ENCODE measurements at places on chromosomes 7 and 10.

GRCh38 chr7:19713676-19714075 is 4.8 kb upstream of the POLR1F start:
- DNase-seq = peak; percentile 7

DNA sequence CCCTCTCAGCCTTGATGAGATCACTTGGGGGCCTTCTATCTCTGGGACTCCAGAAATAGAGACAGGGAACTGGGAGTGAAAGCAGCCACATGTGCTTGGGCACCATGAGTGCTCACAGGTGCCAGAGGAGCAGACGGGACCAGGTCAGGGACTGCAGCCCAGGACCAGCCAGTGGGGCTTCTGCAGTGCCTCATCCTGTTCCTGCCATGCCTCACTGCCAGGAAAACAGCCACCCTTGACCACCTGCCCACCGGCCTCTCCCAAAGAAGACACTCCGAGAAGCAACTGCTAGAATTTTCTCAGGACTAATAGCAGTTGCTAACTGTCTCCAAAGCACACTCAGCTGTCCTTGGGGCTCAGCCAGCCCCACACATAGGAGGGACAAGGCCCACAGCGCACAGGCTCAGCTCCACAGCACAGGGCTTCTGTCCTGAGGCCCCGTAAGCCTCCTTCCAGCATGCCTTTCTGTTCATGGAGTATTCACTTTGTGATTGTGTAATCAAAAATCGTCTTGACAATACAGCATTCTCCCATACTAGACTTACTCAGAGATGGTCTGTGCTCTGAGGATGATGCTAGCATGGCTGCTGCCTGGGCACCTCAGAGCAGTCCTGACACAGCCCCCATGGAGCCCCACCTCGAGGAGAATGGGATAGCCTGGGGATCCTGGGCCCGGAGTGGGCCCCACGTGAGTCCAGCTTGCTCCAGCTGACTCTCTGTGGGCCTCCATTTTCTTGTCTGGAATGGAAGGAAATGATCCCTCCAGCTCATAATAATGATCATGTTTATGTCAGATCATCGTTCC is 115.7 kb upstream of the RET start:
- no peak for DNase-seq

DNA sequence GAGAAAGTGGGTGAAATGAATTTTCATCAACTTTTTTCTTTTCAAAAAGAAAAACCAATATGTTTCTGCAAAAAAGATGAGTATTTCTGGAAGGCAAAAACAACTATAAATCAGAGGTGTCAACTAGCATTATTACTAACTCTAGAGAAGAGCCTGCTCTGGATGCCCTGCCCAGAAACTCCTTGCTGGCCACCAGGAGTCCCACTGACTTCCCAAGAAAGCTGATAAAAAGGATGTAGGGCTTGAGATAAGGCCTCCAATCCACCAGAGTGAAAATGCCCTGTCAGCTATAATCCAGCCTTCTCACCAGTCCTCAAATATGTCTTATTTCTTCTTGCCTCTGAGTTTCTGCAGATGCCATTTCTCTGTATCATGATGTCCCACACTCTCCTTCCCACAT is 16.7 kb upstream of the FZD1 start:
- DNase-seq = no peak

DNA sequence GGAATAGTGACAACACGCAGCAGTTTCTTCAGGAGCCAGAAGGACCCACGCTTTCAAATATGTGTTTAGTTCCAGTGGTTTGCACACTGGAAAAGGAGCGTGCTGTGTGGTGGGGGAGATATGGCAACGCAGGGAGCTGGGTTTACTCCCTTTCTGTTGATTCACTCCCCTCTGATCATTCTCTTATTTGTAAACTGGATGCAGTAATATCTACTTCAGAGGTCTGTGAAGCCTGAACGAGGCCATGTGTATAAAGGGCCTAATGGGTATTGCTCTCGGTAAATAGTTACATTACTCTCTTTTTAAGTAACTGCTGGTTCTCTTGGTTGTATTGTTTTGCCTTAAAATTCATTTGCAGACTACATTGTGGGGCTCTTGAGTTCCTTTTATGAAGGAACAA is 19.2 kb downstream of the RBM17 start:
- DNase-seq = no peak

DNA sequence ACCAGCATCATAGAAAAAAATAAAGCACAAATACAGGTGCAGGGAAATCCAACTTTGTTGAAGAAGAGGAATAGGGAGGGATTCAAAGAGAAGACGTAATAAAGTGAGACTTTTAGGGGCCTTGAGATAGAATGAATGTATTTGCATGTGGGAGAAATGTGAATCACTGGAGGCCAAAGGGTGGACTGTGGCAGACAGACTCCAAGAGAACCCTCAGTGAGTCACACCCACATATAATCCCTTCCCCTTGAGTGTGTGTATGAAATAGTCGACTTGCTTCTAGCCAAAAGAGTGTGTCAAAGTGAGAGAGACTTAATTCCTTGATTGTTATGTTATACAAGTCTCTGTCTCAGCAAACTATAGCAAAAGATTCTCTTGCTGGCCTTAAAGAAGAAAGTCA is 101.3 kb upstream of the GHITM start:
- DNase-seq = no peak

- no peak for DNase-seq
Measured at GRCh38 chr10:77463967-77464745, 173.5 kb downstream of the KCNMA1 start.

GRCh38 chr10:59719374-59719773 is 9.7 kb upstream of the SLC16A9 start:
- DNase-seq = no peak

- DNase-seq = no peak
Measured at GRCh38 chr7:86937363-86937878, 122.0 kb downstream of the ELAPOR2 start.

DNA sequence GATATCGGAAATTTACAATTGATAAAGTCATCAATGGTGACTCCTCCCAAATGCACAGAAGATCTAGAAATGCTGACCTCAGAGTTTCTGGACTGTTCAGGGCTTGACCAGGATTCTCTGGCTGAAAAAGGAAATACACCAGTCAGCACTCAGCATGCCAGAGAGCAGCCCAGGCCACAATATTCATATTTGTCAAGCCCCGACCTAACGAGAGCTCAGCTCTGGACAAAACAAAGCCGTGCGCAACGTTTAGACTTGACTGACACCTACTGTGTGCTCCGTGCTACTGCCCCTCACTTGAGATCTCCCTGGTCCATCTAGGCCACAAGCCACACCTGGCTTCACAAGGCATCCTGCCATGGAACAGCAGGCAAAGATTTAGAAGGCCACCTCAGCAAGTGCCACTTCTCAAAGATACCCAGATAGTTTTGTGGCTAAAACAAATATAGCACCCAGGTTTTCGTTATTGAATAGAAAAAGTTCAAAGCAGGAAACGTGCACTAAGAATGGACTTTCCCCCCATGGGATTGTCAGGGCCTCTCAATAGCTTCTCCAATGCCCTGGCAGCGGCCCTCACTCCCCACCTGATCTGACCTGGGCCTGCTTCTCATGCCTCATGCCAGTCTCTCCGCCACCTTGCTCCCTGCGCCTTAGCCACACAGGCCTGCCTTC is 218.3 kb downstream of the FAM107B start:
- no peak for DNase-seq

DNA sequence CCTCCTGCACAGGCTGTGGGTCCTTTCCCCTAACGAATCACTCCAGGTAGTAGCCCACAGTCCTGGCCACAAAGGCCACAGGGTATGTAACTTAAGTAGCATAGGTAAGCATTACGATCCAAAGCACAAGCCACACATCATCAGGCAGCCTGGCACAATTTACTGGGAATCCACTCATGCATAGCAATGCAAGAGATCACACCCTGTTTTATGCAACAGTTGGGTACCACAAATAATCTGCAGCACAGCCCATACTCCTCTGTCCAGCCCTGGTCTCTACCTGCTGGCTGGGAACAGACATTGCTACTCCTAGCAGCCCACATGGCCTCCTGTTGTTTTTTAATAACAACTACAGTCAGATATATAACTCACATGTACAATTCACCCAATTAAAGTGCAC is 34.3 kb downstream of the SRPK2 start:
- DNase-seq = no peak

DNA sequence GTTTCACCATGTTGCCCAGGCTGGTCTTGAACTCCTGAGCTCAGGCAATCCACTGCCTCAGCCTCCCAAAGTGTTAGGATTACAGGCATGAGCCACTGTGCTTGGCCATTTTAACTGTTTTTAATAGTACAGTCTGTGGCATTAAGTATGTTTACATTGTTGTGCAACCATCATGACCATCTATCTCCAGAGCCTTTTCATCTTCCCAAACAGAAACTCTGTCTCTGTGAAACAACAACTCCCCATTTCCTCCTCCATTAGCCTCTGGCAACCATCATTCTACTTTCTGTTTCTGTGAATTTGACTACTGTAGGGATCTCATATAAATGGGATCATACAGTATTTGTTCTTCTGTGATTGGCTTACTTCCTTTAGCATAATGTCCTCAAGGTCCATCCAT is 48.3 kb upstream of the SEPHS1 start:
- DNase-seq = no peak

DNA sequence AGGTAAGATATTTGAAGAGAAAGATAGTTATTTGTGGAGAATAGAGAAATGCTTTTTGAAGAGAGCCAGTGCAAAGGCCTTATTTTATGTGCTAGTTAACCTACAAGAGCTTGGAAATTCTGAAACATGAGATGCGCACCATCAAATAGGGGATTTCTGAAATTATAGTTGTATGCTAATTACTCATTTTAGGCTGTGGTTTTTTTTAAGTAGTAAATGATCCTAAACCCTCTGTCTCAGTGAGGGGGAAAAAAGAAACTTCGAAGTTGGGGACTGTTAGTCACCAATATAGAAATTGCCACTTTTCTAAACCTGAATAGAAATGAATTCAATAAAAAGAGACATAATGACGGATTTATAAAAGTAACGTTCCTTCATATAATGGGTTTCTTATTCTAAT is 119.3 kb upstream of the MDFIC start:
- no peak for DNase-seq

DNA sequence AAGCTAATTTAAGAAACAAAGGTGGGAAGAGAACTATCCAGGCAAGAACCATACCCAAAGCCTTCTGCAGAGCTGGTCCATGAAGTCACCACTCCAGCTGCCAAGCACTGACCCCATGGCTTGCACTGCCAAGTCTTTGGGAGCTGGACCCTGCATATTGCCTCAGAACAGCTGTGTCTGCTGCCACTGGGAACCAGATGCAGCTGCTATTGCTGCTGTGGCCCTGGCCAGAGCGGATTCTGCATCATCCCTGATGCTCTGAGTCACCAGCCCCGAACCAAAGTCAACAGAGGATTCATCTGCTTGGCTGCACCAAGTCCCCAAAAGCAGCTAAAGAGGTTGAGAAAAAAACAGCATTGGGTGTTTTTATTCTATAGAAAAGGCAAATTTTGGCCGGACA is 39.2 kb upstream of the GSAP start:
- DNase-seq = peak; percentile 71

- no peak for DNase-seq
Measured at GRCh38 chr10:5975641-5976473, 1.5 kb downstream of the IL15RA start.

GRCh38 chr7:38452681-38453108 is 178.5 kb downstream of the AMPH start:
- DNase-seq = no peak

Data from smooth muscle cell of the brain vasculature (primary cell).